ENCODE measurements at places on chromosomes 4 and X. TPM values are rescaled to one million over a fixed set of nuclear protein-coding genes. Genes with fewer than 3 reads are reported as not detected.

The PITX2 gene
- 2.1 TPM for polyA plus RNA-seq

The PNMA3 gene
- 0.19 TPM for polyA plus RNA-seq

The F8A1 gene
- polyA plus RNA-seq: 13.9 TPM

The OTUD6A gene
- not detected for polyA plus RNA-seq

The RAB39B gene
- 0.10 TPM for polyA plus RNA-seq

The CT83 gene
- polyA plus RNA-seq: not detected

The ZBED1 gene
- polyA plus RNA-seq: 8.9 TPM

The FAM47A gene
- not detected for polyA plus RNA-seq

The BRS3 gene
- not detected for polyA plus RNA-seq

The PPEF2 gene
- not detected for polyA plus RNA-seq

The UGT8 gene
- polyA plus RNA-seq: 0.61 TPM

The TRPC3 gene
- 0.05 TPM for polyA plus RNA-seq

The SPANXA1 gene
- not detected for polyA plus RNA-seq

Measured in esophagus (tissue), 2 donors.